ENCODE measurements at places on chromosomes 4 and X.

- DNase-seq = no peak
These were observed 369.2 kb upstream of the NOCT start for GRCh38 chr4:138646383-138646782.

GRCh38 chrX:116436358-116436816, at the start of gene SLC6A14:
SLC6A14 (plus strand) TSS chrX:116436606; CDS start chrX:116436710, 104 bp downstream.
- no peak for DNase-seq

- DNase-seq = no peak
These were observed 19.4 kb upstream of the RAB40A start for GRCh38 chrX:103538728-103539127.

DNA sequence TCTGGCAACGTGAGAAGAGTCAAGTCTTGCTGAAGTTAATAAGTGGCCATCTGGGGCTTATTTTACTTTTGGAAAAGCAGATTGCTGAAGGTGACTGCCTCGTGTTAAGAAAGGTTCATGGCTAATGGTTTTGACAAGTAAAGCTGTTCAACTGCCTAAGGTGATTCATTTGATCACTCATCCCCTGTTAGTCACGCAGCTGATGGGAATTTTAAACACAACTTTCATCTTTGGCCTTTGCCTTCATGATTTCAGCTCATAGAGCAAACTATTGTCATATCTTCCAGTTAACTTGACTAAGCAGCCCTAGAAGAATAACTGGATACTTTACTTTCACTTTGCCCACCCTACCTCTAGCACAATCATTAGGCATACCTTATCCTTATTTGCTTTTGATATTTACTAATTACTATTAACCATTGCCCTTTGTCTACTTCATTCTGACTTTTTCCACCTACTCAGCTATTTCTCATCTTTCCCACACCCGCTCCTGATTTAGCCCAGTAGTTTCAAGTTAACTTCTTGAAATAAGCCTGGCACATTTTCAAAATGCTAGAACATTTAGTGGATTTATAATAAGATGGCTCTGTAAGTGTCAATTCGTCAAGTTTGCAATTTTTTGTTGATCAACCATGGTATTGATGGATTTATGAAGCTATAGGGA, 170.6 kb upstream of the S100G start:
- DNase-seq = no peak

- DNase-seq = no peak
These were observed 26.8 kb upstream of the CLDN24 start for GRCh38 chr4:183348706-183349659.

- DNase-seq = no peak
These were observed 54.5 kb downstream of the RS1 start for GRCh38 chrX:18617407-18617750.

GRCh38 chrX:109992203-109992602, 10.7 kb upstream of the TMEM164 start:
- no peak for DNase-seq

DNA sequence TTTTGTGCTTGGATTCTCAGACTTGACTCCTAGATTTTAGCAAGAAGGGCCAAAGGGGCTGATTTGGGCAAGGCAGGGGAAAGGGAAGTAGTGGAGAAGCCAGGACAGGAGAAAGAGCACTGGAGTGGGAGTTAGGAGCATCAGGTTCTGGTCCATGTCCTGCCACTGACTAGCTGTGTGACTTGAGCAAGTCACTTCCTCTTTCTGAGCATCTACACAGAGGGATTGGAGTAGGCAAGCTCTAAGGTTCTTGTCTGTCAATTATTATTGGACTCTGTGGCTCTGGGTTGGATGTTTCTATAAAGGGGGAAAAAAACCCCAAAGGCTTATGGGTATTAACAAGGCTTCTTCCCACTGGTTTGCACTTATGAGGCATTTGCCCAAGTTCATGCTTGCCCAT, 24.4 kb downstream of the PLAC1 start:
- DNase-seq = no peak

DNA sequence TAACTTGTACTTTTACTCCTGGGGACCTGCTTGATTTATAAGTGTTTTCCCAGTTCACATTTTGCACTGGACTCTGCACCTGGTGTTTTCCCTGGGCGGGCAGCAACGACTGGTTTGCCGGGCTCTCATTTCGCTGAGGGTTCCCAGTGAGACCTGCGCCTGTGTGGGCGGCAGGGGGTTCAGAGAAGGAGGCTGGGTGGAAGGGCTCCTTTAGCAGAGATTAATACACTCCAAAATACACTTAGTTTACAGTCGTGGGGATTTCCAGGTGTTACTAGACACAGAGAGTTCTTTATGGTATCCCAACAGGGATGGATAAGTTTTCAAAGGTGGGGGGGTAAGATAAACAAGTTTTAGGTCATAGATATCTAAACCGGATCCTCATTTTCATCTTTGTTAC, 53.0 kb upstream of the SHISA3 start:
- no peak for DNase-seq

DNA sequence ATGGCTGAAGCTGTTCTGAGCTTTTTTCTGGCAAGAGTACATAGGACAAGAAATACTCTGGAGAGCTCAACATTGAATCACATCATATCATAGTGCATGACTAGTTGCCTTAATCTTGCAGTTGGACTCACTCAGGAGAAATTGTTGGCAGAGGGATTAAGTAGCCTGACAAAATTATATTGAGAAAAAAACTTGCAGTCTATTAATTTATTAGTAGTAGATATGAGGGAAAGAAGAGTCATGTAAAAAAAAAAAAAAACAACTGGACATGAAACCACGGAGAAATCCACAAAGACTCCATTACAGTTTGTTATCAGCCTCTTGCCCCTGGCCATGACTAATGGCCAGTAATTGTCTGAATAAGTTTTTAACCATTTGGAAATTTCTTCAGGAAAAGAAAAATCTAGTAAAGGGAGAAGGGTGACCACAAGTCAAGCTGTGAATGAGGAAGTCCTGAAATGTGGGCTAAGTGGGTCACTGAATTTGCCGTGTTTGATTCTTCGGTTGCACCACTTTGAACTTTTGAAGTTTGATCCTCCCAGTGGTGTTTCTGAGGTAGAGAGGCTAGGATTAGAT, 45.6 kb downstream of the FHL1 start:
- DNase-seq = no peak

- DNase-seq = no peak
These were observed 11.4 kb upstream of the MCUB start for GRCh38 chr4:109548655-109549054.

DNA sequence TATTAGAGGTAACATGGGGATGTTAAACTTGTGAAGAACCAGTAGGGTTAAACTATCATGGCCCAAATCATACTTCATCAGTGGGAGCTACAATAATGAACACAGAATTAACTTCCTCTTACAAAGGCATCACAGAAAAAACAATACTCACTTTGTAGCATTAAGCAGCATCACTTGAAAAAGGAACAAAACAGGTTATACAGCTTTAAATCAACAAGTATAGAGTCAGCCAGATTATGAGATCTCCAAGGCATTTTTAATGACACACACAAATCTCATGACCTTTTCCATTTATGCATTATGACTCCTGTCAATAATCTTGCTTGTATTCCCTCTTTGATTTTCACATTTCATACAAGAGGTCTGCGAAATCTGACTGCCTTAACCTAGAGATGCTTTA, 18.3 kb downstream of the FBXL5 start:
- DNase-seq = no peak

GRCh38 chrX:53379747-53380146, 42.7 kb downstream of the SMC1A start:
- DNase-seq = no peak

- no peak for DNase-seq
These were observed 552 bp downstream of the SLC25A14 start for GRCh38 chrX:130340271-130340670.

DNA sequence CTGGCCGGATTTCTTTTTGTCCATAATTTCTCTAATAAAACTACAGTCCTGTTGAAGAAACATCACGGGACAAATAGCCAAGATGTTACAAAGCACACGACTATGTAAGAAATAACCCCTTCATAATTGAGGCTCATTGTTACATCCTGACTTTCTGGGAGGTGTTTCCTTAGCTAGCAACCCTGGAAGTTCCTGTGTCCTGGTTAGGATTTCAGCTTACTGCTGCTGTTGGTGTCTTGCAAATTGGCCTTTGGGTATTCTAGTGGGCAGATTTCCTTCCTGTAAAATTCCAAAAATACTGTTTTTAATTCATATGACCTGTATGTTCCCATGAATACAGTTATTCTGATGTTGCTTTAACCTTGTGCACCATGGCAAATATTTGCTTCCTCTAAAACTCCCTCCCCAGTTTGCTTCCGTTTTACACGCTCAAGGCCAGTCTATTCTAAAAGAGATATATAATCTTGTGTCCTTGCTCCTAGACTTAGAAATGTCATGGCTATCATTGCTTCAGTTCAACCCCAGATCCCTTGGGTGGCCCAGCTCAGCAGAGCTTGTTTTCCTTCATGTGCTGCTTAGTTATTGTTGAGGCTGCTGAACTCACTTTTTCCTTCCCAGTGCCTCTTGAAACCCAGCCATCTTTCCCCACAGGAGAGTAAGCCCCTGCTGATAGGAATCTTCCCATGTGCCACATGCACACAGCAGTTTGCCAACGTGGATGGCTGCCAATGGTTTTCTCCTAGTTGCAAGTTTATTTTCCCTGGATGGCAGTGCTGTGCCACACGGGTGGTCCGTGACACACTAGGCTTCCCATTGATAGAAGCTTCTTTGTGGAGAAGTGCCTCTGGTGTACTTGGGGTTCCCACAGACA, 75.8 kb downstream of the TSPAN7 start:
- no peak for DNase-seq

- DNase-seq = no peak
These were observed 45.1 kb upstream of the FAM9A start for GRCh38 chrX:8846266-8846665.

GRCh38 chr4:16111533-16111932, 27.7 kb upstream of the PROM1 start:
- no peak for DNase-seq

DNA sequence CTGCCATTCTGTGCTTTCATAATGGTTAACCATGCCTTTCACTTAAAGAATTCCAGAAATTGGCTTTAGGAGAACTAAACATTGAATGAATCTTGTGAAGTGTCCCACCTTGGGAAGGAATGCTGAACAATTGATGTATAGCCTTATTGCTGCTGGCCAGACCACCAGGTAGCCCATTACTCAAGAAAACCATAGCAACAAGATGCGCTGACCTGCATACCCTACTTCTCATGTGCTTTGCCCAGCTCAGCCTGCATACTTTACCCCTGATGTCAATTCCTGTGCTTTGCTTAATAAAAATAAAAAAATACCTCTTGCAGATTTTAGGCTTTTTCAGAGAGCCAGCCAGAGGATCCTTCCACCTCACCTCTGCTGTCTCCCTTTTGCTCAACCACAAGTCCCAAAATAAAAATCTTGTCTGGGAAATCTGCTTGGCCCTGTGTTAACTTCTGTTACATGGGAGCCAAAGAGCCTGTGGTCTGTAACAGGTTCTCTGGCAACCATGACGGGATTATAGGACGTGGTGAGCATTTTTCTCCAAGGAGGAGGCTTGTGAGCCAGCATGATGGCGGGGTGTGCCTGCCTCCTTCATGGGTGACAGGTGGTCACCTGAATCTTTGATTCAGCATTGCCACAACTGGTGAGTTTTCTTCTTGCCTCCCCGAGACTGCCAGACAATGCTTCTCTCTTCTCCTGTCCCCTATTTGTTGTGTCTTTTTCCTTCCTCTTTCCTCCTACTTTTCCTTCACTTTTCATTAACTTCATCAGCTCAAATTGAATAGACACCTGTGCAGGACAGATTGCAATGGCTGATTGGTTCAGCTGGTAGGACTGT, 106.8 kb downstream of the ARSJ start:
- no peak for DNase-seq

GRCh38 chr4:133799717-133800315, 401.8 kb downstream of the PABPC4L start:
- no peak for DNase-seq

GRCh38 chr4:2716236-2716635, 39.9 kb downstream of the TNIP2 start:
- no peak for DNase-seq

GRCh38 chr4:76012388-76012801, 5.1 kb upstream of the CXCL9 start:
- DNase-seq = no peak

GRCh38 chr4:175087145-175087544, 169.0 kb downstream of the ADAM29 start:
- DNase-seq = no peak

- DNase-seq = no peak
These were observed 34.9 kb downstream of the PDE5A start for GRCh38 chr4:119593698-119594097.

DNA sequence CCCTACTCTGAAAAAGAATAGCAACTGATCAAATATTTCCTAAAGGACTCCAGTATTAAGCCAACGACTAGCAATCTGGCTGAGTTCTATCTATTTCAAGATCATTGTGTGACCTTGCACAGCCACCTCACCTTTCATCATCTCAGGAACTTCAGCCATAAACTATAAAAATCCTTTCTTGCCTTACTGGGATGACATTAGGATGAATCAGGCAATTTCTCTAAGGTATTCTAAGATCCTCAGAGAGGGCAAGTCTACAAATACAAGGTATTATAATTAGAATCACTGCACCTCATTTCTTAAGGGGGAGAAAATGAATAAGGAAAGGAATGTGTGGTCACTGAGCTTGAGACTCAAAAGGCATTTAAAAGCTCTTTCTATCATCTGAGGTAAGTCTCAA, 152.6 kb downstream of the GRIA3 start:
- DNase-seq = no peak
